ENCODE measurements at places on chromosomes 6 and 20.
A peak's percentile ranks its signal among the peaks of the same experiment; 100 is the strongest.

GRCh38 chr6:169454204-169454871 is 200.7 kb upstream of the THBS2 start:
- DNase-seq = peak; percentile 92

GRCh38 chr6:63795006-63795405 is 159.4 kb downstream of the PHF3 start:
- DNase-seq = no peak

- DNase-seq = no peak
Observed at GRCh38 chr20:11274141-11274594, 600.4 kb upstream of the JAG1 start.

DNA sequence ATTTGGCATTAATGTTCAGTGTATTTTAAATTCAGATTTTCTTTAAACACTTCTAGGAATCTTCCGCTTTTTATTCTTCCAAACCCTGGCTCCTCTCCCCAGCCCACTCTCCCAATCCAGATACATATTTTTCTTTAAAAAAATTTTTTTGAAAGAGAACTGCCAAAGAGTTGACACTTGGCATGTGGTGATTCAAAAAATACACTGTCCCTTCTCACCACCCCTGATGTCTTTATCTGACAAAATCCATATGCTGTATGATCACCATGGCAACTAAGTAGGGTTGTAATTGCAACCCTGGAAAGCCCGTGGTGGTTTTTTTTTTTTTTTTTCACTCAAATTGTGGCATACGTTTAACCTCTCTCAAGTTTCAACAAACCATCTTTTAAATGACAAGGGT is 355.8 kb upstream of the SASH1 start:
- no peak for DNase-seq

DNA sequence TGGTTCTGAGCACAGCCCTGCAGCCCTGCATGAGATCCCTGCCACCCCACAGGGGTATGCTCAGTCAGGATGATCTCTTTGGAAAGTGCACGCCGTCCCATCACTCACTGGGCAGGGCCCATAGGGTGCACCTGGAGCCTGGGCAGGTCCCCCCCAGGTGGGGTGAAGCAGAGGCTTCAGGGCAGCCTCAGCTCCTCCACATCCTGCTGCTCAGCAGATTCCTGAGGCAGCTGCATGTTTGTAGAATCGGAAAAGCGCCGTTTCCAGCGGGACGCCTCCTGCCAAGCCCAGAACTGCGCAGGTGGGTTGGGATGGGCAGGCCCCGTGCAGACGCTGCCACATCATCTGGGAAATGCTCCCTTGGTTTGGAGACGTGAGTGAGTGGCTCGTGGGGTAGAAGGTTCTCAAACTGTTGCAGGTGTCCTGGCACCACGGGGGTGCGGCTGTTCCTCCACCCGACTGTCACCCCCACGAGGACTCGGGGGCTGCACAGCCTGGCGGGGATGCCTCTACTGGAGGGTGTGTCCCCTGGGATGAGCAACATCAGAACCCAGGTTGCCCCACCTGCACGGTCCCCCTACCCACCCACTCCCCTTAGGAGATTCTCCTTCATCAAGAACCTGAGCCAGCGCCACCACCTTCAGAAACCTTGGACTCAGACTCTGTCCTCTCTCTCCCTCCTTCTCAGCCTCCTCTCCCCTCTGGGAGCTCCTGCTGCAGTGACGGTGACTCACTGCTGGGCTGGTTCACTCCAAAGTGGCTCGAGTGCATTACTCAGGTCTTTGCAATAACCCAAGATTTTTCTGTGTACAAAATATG is 334.1 kb downstream of the TAF4 start:
- no peak for DNase-seq

All from suprapubic skin (tissue), 4 donors.